ENCODE measurements at places on chromosomes 1 and 21.

GRCh38 chr1:156601122-156601830 lies at the start of gene GPATCH4:
TSS of gene GPATCH4 (minus strand) at chr1:156601479.
- no peak for DNase-seq

- no peak for DNase-seq
Measured at GRCh38 chr1:233085566-233085965, 135.2 kb downstream of the NTPCR start.

DNA sequence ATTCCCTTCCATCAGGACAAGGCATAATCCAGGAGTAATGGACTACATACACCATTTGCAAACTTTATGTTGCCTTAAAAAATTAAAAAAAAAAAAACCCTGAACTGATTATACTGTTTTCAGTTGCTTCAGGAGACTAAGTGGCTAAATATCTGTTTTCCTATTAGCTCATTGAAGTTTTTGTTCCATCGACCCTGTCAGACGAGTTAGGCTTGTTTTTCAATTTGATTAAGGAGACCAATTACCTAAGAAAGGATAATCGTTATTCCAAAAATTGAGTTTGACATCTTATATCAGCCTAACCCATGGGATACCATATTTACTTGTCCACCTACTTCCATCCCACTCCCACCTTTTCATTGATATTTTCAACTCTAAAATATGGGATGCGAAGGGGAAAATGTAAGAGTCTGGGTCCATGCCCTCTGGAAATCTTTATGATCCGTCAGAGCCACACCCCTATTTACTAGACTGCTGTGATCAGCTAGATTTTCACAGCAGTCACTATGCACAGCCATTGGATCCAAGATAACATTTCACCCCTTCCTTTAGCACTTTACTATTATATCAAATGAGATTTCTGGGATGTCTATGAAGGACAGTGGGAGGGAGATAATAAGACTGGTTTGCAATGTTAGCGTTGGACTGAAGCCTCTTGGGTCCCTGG lies 41.0 kb downstream of the IL12RB2 start:
- DNase-seq, result no peak

GRCh38 chr1:58477390-58477789 lies 69.1 kb downstream of the OMA1 start:
- DNase-seq, result no peak

DNA sequence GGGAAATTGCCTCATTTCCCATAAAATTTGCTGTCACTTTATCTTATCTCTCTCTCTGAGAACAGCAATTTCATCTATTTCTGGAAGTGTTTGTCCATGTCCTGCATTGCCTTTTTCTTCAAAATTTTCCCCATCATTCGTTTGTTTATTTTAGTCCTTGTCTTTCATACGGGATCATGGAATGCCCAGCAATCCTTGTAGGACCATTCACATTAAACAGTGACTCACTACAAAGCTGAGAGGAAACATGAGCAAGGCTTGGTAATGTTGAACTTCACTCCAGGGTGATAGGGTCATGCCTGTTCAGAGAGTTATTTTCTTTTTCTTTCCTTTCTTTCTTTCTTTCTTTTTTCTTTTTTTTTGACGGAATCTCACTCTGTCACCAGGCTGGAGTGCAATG lies 32.2 kb upstream of the HNRNPU start:
- no peak for DNase-seq

DNA sequence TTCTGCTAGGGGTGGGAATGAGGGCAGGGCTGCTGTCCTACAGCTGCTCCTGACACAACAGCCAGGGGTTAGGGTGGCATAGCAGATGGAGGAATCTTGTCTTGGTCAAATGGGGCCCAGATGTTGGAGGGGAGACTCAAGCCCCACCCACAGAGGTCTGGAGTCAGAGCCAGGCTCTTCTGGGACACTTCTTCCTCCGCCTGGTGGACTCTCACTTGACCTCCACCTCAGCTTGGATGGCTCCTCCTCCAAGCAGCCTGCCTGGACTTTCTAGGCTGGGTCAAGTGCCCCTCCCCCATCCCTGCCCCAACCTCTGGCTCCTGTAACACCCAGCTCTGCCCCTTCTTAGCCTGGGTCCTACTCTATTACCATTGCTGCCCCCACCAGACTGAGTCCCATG lies 35.5 kb downstream of the EPHA2 start:
- DNase-seq, result no peak

GRCh38 chr1:76162254-76162653 lies 87.7 kb downstream of the ST6GALNAC3 start:
- DNase-seq, result no peak

Measured in esophagus squamous epithelium (tissue), 5 donors.